ENCODE measurements at places on chromosomes 11 and 22.

DNA sequence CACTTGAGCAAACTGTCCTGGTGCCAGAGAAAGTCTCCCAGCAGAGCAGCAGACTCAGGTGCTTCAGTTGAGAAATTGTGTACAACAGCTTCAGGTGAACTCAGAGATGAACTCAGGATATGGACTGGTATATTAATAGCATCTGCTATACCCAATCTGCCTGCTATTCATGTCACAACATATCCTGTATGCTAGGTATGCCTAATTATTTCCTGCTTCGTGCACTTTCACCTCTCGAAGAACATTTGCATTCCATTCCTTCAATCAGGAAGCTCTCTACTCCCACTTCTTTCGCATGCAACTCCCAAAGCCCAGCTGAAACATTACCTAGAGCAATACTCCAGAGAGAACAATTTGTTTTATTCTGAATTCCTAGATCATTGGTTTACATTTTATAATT lies 207.7 kb downstream of the KCNA4 start:
- DNase-seq = no peak

DNA sequence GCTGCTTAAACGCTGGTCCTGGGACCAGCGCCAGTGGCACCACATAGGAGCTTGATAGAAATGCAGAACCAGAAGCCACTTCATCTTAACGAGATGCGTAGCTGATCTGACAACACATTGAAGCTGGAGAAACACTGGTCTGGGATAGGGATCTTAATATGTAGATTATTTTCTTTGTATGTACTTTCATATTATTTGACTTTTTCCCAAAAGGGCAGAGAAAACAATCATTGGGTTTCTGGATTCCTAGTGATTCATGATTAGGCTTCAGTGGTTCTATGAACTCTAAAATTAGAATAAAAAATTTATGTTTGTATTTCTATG lies 12.3 kb downstream of the MPEG1 start:
- no peak for DNase-seq

GRCh38 chr11:77130763-77131513 lies 2.9 kb downstream of the MYO7A start:
- DNase-seq = no peak

- DNase-seq = no peak
Observed at GRCh38 chr11:100573911-100574513, 113.1 kb upstream of the ARHGAP42 start.

DNA sequence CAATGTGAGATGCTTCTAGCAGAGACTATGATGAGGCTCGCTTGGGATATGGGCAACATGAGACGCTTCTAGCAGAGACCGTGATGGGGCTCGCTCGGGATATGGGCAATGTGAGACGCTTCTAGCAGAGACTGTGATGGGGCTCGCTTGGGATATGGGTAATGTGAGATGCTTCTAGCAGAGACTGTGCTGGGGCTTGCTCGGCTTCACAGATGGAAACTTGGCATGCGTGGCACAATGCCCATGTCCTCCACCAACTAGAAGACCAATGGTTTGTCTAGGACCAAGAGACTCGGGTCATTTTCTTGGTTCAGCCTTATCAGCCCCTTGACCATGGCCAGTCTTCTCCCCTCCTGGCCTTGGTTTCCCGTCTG lies 7.1 kb downstream of the MYEOV start:
- DNase-seq = no peak

DNA sequence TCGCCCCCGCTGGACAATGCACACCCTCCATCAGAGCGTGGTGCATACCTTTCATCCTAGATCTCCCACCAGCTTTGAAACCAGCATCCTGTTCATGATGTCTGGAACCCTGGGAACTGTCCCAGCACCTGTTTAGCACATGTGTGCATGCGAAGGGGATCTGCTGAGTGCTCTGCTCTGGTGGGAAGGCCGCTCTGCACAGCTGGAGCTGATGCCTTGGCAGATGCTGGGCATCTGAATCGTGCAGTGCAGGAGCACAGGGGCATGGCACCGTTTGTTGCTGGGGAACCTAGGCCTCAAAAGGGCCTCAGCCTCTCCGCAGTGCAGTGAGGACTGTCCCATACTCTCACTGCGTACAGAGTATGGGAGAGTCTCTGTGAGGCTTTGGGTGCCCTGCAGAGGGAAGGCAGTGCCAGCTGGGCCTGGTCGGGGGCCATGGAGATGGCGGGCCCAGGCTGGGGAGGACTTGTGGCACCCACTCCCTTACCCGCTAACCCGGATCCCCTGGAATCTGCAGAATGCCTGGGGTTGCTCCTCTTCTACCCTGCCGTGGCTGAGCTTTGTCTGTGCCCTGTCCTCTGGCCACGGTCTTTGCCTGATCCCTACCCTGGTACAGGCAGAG lies 72.9 kb upstream of the ATXN10 start:
- DNase-seq = no peak

DNA sequence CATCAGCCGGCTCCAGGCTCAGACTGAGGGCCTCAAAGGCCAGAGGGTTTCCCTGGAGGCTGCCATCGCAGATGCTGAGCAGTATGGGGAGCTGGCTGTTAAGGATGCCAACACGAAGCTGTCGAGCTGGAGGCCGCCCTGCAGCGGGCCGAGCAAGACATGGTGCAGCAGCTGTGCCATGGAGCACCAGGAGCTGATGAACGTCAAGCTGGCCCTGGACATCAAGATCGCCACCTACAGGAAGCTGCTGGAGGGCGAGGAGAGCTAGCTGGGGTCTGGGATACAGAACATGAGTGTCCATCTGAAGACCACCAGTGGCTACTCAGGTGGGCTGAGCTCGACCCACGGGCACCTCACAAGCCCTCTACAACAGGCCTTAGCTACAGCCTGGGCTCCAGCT lies 4.0 kb upstream of the SCUBE2 start:
- DNase-seq = no peak

GRCh38 chr11:18721561-18722292 lies 4.3 kb downstream of the IGSF22 start:
- peak; percentile 31 for DNase-seq

DNA sequence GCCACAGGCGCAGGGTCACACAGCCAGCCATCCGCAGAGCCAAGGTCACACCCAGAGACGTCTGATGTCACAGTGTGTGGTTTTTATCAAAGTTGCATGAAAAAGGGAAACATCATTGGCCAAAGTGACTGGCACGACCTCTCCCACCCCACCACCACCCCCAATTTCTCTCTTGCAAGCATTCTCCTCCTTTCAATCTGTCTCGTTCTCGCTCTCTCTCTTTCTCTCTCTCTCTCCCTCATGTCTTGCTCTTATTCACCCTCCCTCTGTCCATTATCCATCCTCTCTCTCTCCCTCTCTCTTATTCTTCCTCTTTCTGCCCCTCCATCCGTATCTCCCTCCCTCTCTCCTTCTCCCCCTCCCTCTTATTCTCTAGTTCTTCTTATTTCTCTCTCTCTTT lies 40.6 kb downstream of the MN1 start:
- DNase-seq = no peak

- DNase-seq = no peak
Observed at GRCh38 chr11:65886826-65887722, 1.2 kb downstream of the FIBP start.

GRCh38 chr22:40432157-40432556 lies 61.8 kb downstream of the SGSM3 start:
- DNase-seq = no peak

- peak; percentile 30 for DNase-seq
Observed at GRCh38 chr11:14357881-14358728, 878 bp downstream of the RRAS2 start.

GRCh38 chr11:7031471-7031871 lies 11.2 kb downstream of the NLRP14 start:
- no peak for DNase-seq

DNA sequence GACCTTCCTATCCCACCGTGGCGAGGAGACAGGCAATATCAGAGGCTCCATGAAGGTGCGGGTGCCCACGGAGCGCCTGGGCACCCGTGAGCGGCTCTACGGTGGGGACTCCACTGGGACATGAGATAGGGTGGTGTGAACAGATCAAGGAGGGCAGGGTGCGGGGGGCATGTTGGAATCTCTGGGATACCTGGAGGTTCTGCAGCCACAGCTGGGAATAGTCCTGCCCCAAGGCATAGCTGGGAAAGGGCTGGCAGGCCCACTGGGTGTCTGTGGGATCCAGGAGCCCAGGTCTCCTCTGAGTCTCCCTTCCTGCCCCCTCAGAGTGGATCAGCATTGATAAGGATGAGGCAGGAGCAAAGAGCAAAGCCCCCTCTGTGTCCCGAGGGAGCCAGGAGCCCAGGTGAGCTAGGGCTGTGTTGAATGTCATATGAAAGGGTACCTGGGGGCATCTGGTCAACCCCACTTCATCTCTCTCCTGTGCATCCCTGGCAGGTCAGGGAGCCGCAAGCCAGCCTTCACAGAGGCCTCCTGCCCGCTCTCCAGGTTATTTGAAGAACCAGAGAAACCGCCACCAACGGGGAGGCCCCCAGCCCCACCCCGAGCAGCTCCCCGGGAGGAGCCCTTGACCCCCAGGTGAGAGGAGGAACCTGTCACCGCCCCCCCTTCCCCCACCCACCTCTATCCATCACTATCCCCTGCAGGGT lies 8.5 kb downstream of the PHOX2A start:
- DNase-seq = no peak

- no peak for DNase-seq
Observed at GRCh38 chr11:127071606-127072005, 71.0 kb upstream of the KIRREL3 start.

GRCh38 chr11:134464981-134465730 lies 53.1 kb upstream of the B3GAT1 start:
- DNase-seq = no peak

DNA sequence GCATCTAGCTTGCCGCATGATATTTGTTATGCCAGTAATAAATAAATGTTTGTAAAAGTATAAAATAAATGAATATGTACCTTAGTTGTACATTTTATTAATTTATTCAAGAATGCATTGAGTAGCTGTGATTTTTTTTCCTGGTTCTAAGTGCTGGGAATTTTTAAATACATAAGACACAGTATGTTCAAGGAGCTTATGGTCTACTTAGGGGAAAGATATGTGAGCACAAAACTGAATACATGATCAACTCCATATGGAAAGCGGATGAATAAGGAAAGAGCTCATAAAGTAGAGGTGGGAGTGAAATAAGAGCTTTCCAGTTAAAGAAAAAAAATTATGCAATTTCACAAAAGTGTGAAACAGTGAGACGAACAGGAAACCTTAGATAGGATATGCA lies 944.2 kb upstream of the CCDC90B start:
- no peak for DNase-seq

DNA sequence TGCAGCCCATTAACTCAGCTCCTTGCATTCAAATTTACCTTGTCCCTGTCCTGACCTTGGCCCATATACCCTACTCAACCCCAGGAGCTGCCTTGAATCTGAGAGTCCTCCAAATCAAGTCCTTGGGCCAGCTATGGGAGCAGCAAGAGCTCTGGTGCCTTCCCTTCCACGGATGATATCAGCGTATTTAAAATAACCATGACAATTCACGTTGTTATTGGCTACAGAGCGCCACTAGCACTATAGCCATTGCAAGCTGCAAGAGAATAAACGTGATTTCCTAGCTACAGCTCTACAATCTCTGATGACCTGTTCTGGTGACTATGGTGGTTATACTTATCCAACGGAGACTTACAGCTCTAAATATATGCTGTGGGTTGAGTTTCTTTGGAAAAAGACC lies 357.8 kb downstream of the LARGE1 start:
- no peak for DNase-seq

DNA sequence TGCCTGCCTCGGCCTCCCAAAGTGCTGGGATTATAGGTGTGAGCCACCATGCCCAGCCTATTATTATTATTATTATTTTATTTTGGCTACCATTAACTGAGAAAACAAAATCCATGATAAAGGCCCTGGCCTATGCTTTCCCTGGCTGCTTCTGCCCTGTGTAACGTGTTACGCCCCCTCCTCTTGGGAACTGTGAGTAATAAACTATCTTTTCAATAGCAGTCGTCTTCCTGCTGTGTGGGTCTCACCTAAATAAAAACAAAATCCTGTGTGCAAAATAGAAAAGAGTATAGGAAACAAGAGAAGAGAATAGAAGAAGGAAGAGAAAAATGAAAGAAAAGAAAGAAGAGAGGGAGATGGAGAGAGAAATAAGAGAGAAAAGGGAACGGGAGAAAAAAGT lies 237.0 kb downstream of the MIAT start:
- no peak for DNase-seq

DNA sequence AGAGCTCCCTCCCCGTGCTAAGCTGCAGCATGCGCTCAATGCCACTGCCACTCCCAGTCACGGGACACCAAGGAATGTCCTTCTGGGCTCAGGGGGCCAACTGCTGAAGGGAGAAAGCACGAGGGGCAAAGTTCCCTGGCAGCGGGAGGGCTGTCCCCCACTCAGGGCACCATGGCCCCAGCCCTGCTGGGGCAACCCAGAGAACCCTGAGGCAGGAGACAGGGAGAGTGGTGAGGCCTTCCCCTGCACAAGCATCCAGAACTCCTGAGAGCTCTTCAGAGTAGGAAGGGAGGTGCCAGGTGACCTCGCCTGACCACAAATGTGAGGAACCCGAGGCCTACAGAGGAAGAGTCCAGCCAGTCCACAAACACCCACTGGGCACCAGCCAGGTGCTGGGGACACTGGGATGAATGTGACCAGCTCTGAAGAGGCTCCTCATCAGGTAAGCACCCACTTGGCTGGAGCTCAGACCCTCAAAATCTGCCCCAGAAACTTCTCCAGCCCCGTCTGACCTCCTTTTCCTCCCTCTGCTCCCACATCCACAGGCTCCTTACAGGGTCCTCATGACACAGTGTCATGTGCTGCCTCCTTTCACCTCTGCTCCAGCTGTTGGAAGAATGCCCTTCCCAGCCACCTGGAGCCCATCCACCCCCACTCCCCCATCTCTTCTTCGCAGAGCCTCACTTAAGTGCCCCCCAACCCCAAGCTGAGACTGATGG lies 15.6 kb downstream of the GDPD5 start:
- DNase-seq = no peak

- no peak for DNase-seq
Observed at GRCh38 chr11:122140500-122140899, 24.5 kb upstream of the BLID start.

DNA sequence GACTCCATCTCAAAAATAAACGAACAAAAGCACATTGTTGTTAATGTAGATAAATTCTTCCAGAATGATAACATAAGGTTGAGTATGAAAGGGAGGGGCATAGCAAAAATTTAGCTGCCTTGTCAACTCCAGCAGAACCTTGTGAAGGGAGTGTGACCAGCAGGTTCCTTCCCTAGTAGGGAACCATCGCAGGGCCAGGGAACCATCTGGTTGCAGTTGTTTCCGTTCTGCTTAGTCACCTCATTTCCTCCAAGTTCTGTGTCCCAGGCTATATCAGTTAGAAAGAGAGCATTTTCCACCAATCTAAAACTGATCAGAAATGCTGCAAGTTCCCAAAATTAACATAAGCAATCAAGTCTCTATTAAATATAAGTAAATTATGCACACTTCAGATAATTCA lies 126.7 kb upstream of the BLID start:
- DNase-seq = no peak

GRCh38 chr11:16441461-16441860 lies 85.1 kb upstream of the SOX6 start:
- no peak for DNase-seq

- no peak for DNase-seq
Observed at GRCh38 chr11:21429401-21429800, 760.0 kb downstream of the NELL1 start.

Data from central memory CD4-positive, alpha-beta T cell (primary cell).